ENCODE measurements at places on chromosomes 11 and 22.

GRCh38 chr11:131109257-131109656 is 193.0 kb upstream of the SNX19 start:
- no peak for DNase-seq

DNA sequence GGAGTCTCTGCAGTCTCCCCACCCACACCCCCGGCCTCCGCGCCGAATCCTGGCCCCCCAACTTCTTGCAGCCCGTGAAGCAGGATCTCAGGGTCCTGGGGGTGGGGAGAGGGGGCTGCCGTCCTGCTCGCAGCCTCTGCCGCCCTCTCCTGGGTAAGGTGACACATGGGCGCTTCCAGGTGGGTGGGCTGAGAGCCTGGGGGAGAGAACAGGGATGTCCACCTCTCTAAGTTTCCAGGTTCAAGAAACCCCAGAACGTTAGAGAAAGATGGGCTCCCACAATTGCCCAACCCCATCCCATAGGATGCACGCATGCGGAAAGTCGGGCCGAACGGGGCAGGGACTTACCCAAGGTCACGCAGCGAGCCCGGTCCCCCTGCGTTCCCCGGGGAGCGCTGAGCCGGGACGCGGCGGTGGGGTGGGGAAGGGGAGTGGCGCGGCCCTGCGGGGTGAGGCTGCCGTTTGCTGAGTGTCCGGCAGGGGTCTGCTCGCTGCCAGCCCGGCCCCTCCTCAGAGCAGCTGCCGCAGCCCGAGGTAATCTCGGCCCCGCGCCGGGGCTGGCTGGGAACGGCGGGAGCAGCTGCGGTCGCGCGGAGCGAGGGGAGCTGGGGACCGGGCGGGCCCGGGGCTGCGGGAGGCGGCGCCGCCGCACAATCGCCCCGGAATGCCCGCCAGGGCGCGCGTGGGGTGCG is 705 bp upstream of the CAPN1 start:
- peak; percentile 34 for DNase-seq

- no peak for DNase-seq
Measured at GRCh38 chr11:60748225-60748624, 8.4 kb upstream of the MS4A15 start.

DNA sequence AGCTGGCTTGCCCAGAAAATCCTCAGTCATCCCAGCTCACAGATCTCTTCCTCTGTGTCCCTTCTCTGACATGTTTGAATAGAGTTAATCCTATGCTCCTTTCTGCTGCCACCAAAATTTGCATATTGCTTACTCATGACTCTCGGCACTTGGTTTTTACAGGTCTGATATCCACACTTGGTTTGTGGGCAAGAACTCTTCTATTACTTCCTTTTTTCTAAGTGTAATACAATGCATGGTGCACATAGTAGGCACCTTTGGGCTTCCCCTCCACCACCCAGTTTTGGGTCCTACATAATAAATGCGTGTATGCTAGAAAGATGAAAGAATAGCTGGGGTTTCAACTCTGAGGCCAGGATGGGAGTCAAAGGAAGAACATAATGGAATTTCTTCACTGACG is 69.7 kb upstream of the GRK3 start:
- DNase-seq = no peak

DNA sequence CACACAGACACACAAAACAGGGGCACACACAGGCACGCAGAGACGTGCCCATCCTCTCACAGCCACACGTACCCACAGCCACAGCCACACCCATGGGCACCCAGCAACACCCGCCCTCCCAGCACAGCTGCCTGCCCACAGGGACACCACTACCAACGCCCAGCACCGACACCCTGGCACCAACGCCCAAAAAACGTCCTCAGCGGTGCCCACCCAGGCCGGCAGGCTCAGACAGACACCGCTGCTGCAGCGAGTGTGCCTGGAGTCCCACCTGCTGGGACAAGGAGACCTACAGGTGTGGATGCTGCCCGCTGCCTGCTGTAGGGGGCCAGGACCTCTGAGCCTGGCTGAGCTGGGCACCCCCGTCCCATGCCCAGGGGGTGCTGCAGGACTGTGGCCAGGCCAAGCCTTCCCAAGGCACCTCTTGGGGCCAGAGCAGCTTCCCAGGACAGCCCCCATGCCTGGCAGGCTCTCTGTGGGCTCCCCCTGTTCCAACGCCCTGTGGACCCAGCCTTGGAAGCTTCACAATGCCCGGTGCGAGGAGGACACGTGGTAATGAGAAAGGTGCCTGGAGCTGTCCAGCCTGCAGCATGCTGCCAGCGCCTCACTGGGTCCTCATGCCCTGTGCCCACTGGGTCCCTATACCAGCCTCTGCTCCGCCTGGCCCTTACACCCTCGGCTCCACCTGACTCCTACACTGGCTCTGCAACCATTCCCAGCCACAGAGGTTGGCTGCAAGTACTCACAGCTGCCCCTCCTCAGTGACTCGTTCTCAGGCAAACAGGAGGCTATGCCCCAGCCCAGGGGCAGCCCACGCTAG is 45.8 kb upstream of the TH start:
- no peak for DNase-seq

DNA sequence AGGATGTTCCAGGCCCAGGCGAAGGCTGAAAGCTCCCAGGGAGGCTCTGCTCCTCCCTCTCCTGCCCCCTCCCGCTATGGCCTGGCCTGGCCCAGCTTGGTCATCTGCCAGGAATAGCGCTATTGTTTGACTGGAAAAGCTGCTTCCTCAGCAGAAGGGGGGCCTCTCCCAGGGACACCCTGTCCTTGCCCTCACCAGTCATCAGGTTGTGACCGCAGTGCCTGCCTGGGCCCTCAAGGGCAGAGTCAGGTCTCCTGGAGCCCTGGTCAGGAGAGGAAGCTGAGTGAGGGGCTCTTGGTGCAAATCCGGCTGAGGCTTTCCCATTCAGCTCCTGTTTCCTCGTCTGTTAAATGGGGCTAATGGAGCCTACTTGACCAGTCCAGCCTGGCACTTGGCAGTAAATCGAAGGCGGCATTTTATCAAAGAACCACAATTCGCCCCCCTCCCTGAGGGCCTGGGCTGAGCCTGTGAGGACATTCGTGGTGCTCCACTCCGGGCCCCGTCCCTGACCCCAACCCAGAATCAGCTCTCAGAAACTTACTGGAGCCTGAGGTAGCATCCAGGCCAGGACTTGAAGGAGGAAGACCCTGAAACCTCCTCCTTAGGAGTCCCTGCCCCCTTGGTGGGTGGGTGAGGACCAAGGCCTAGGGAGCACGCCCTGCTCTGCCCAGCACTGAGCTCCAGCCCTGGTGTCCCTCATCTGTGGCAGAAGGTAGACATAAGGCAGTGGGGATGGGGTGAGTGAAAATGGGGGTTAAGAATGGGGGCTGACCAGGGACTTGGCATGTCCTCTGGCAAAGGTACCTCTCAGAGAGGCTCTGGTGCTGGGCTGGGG is 2.0 kb upstream of the CASTOR1 start:
- DNase-seq = no peak

- no peak for DNase-seq
Measured at GRCh38 chr11:11038352-11038751, 180.5 kb upstream of the ZBED5 start.

GRCh38 chr11:119842731-119843130 is 113.7 kb upstream of the NECTIN1 start:
- DNase-seq = no peak

GRCh38 chr22:46674367-46674781 is 54.2 kb downstream of the GRAMD4 start:
- DNase-seq = peak; percentile 99

DNA sequence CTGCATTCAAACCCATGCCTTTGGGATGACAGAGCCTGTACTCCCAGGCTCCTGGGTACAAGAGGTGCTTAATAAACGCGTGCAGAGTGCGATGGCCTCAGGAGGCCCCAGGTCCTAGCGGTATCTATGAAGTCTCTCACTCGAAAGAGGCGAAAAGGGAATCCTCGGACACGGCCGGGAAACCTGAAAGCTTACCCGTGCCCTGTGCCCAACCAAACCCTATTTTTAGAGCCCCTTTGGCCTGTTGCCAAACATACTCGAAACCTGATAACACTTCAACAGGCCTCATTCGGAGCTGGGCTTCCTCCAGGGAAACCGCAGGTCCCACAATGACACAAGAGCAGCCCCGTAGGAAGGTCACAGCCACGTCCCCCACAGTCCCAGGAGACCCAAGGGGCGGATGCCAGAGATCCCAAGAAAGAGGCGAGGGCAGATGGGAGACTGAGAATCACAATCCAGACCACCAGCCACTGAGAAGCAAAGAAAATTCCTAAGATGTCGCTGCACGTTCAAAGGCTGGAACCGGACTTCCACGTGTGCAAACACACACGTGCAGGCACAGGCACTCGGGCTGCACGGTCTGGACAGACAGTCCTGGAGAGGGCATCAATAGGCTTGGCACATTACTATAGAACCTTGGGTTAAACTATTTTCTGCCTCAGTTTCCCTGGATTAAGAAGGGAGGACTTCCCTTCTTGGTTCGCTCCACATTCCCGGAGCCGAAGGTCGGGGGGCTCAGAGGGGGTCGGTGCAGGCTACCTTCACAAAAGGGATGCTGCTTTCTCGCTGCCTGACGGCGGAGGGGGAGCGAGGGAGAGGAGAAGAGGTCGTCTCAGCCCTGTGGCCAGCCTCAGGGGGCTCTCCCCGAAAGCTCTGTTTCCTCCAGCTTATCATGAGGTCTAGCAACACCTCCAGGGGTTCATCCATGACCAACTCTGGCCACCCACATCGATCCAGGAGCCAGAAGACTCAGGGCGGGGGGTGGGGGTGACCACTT is 8.2 kb downstream of the PDGFB start:
- DNase-seq = no peak

- DNase-seq = no peak
Measured at GRCh38 chr22:48492366-48493320, 1335.0 kb downstream of the BRD1 start.

DNA sequence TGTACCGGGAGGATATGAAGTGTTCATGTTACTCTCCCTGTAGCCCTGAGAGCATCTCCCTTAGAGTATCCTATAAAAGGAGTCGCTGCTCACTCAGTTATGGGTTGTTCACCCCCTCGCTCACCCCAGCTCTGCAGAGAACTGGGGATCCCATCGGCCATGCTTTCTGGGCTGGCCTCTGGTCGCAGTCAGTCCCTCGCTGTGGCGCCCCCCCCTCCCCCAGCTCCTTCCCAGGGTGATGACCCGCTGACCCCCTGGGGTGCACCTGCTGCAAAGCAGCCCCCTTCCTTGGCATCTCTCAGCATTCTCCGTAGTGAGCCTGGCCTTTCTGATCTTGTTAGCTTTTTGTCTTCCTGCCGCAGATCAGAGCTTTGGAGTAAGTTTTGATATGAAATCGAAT is 10.3 kb upstream of the PARVG start:
- no peak for DNase-seq

- no peak for DNase-seq
Measured at GRCh38 chr11:126638648-126639047, 283.2 kb downstream of the ST3GAL4 start.

GRCh38 chr11:44288133-44288526 is 21.8 kb downstream of the ALX4 start:
- no peak for DNase-seq

- no peak for DNase-seq
Measured at GRCh38 chr22:31244943-31245451, 32.9 kb downstream of the LIMK2 start.

- DNase-seq = no peak
Measured at GRCh38 chr11:84313830-84314359, 1027.7 kb upstream of the CCDC90B start.

DNA sequence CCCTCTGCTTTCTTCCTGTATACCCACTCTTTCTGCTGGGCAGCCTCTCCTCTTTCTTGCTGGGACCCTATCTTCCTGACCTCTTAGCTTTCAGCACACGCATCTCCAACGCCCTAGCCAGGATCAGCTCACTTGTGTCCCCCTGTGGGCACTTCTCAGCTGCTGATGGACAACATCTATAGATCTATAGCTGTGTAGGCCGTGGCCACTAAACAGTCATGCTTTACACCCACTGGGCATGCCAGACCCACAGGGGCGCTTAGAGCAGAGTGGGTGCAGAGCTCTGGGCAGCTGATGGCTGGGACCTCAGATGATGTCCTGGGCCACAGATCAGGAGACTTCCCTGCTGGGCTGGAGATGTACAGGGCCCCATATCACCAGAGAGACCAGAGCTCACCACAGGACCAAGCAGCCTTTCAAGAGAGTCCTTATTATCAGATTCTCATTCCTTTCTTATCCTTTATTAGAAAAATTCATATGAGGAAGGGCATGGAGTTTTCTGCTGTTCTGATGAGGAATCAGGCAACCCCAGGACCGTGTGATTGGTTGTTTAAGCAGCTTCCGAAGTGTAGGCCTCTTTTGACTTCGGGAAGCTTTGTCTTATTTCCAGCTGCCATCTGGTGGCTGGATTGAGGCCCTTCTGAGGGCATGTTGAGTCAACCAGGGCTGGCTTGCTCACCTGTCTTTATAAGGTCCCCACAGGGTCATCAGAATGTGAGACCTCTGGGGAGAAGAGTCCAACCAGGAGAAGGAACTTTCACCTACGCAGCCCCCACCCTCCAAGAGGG is 60.5 kb downstream of the OSBP2 start:
- DNase-seq = peak; percentile 34
